ENCODE measurements at places on chromosomes 2 and 18. TPM values are rescaled to one million over a fixed set of nuclear protein-coding genes. Genes with fewer than 3 reads are reported as not detected.

GRCh38 chr18:28736223-28736622, 559.3 kb upstream of the CDH2 start:
- DNase-seq: no peak

Gene ATP8B1
- 30.7 TPM for total RNA-seq

Gene CREG2
- not detected for total RNA-seq

GRCh38 chr2:216925636-216926366, 65.9 kb upstream of the TNP1 start:
- no peak for DNase-seq

Gene GALNT3
- 25.8 TPM for total RNA-seq

DNA sequence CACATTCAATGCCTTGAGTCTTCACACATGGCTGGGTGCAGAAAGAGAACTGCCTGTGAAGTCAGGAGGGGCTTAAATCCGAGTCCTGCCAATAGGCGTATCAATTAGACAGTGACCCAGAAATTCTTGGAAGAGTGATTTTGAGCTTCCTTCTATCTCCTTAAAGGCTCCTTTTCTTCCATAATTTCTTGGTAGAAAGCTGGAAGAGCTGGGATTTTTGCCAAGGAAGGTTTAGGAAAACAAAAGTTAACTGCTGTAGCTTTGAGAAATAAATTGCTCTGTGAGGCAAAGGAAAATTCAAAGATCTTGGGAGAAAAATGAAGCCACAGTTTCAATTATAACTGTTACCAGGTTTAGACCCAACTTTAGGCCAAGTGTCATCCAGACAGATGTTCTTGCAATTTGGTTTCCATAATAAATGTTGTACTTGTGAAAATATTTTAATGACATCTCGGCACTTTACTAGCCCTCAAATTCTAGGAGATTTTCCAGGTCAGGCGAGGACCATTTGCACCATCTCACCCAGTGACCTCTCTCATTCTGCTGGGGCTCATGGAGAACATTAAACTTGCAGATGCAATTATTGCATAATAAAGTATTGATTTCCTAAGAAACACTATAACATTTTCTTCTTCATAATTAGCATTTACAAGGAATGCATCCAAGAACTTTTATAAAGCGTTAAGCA, 329.7 kb upstream of the MEIS1 start:
- no peak for DNase-seq

Gene CFAP65
- not detected for total RNA-seq

- no peak for DNase-seq
Measured at GRCh38 chr2:207090389-207090788, 75.4 kb downstream of the KLF7 start.

GRCh38 chr2:203650860-203651613, 55.4 kb upstream of the CD28 start:
- DNase-seq: no peak

Gene G6PC2
- not detected for total RNA-seq

Gene PCARE
- total RNA-seq: 0.55 TPM

DNA sequence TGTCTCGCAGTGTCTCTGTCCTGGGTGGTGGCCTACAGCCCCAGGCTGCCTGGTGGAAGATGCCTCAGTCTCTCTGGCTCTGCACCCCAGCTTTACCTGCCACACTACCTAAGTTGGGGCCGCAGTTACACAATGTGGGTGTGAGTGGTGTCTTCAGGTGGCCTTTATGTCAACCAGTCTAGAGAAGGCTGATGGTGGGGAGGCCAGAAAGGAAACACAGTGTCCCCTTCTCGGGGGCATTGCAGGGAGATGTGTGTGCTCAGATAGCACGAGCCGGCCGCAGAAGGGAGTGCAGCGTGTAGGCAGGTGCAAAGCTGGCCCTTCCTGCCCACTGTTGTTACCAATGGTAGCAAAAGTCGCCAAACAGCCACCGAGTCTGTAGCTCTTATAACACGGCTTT, 216.1 kb downstream of the SH3RF3 start:
- peak; percentile 53 for DNase-seq

Gene FOXI3
- not detected for total RNA-seq

Gene ANKRD53
- total RNA-seq: 0.38 TPM

DNA sequence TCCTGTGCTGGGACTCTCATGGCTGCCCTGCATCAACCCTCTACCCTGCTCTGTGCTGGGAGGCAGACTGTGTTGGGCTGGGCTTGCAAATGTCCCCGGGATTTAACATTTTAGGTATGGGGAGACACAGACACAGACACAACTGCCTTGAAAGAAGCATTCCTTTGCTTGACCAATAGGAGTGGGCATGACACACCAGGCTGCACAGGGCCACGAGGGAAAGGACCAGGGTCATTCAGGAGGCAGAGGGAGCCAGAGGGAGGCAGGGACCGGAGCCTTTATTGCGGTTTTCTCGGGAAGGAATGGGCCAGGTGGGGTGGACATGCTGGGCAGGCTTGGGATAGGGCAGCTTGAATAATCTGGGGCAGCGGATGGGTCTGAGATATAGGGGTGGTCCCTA, 238.7 kb upstream of the COPS8 start:
- DNase-seq: no peak

Gene DSG1
- total RNA-seq: not detected

GRCh38 chr2:178448968-178449661, 1.9 kb downstream of the PRKRA start:
- no peak for DNase-seq

Gene GKN2
- 77.2 TPM for total RNA-seq

- DNase-seq: no peak
Measured at GRCh38 chr2:84946204-84947009, 24.6 kb upstream of the KCMF1 start.

DNA sequence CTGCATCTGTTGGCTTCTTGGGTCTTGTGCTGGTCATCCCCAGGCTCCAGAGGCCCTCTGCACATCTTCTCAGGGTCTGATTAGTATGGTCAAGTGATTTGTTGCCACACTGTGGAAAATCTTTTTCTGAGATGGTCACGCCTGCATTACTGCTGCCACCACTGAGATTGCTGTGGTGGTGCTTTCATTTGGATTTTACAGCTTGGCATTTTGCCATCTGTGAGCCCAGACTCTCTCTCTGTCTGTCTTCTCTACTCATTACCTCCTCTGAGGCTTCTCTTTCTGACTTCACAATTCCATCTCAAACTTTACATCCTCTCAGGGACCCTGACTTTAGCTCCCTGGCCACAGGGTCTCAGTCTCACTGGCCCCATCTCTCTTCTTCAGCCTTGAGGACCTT, 154.6 kb downstream of the LRRTM1 start:
- no peak for DNase-seq

Gene DYNAP
- not detected for total RNA-seq

DNA sequence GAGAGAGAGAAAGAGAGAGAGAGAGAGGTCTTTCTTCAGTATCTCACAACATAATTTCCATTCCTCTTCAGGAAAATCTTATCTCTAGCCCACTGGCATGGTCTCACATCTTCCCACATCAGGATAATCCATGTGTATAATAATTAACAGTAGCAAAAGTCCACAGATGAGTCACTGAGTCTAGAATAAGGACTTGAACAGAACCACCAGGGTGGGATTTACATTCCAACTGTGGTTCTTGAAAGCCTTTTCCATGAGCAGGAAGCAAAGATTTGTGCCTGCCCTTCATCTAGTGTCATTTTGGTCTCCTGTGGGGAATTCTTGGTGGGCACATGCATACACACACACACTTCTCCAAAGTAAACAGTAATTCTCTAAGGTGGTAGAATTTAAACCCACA, 107.1 kb upstream of the TCF4 start:
- no peak for DNase-seq

DNA sequence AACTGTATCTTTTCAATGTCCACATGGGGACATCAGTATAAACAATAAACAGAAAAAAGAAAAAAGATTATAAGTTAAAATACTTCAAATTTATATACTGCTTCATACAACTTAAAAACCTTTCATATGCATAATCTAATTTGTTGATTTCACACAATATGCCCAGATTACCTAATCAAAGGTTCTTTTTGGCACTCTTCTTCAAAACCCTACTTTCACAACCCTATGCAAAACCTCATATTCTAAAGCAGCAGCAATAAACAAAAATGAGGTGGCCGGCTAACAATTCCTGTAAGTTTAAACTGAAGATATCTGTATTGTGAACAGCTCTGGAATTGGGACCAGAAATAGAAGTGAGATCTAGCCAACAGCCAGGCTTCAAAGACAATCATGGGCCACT, 28.6 kb downstream of the STK17B start:
- no peak for DNase-seq

Gene RTP5
- not detected for total RNA-seq

Gene CIB4
- not detected for total RNA-seq

Gene SEH1L
- total RNA-seq: 41.5 TPM

GRCh38 chr18:48638896-48639771, 100.3 kb downstream of the CTIF start:
- peak; percentile 49 for DNase-seq

GRCh38 chr18:35489913-35490490, 7.8 kb downstream of the INO80C start:
- DNase-seq: no peak

DNA sequence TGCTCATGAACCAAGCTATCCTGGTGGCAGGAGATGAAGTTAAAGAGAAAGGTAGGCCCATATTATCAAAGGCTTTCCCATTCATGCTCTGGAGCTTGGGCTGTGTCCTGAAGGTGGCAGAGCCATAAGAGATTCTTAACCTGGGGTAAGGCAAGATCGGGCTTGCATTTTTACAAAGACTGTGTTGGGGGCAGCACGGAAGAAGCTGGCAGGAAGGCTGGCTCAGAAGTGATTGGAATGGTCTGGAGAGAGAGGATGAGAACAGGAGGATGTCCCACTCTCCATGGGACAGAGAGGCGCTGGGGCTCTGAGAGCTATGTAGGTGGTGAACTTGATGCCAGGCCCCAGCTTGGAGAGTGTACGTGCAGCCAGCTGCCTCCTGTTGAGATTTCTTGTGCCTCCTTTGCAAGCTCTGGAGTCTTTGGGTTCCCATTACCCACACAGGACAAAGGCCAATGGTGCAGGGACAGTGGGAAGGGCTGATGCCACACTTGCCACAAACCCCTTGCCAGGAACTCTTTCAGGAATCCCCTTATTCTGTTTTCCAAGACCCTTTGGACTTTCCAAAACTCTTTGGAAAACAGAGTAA, 40.6 kb upstream of the FZD5 start:
- no peak for DNase-seq

DNA sequence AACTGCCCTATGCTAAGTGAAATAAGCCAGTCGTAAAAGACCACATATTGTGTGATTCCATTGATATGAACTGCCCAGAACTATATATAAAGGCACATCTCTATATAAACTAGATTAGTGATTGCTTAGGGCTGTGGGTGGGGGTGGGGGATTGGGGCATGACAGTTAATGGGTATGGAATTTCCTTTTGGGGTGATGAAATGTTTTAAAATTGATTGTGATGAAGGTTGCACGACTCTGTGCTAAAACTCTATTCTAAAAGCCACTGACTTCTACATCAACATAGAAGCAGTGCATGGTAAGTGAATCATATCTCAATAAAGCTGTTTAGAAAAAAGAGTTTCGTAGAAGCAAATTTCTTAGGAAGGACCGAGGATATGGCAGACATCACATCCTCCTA, 53.0 kb downstream of the CDCA7 start:
- DNase-seq: no peak

GRCh38 chr18:68714366-68714711, 569 bp downstream of the TMX3 start:
- DNase-seq: no peak

Gene SIX3
- not detected for total RNA-seq

Gene C18orf54
- 3.0 TPM for total RNA-seq
